ENCODE measurements at places on chromosomes 4 and X. TPM values are rescaled to one million over a fixed set of nuclear protein-coding genes. Genes with fewer than 3 reads are reported as not detected.

MAGED4 gene
- total RNA-seq, result 6.0 TPM

SSX4B gene
- not detected for total RNA-seq

NPY2R gene
- total RNA-seq, result not detected

HMX1 gene
- total RNA-seq, result not detected

CLRN2 gene
- total RNA-seq, result not detected

LARP7 gene
- 39.0 TPM for total RNA-seq

CHIC1 gene
- total RNA-seq, result 3.9 TPM

DCAF8L2 gene
- not detected for total RNA-seq

ARMCX2 gene
- total RNA-seq, result 32.0 TPM

DOCK11 gene
- total RNA-seq, result 6.2 TPM

All from foreskin keratinocyte (primary cell).